Stimulated activated CD8-positive, alpha-beta memory T cell treated with anti-CD3 and anti-CD28 coated beads, Interleukin-15, amount 100 ng/mL, for 24 hours (primary cell): ENCODE measurements at places on chromosomes 2 and 18.

DNA sequence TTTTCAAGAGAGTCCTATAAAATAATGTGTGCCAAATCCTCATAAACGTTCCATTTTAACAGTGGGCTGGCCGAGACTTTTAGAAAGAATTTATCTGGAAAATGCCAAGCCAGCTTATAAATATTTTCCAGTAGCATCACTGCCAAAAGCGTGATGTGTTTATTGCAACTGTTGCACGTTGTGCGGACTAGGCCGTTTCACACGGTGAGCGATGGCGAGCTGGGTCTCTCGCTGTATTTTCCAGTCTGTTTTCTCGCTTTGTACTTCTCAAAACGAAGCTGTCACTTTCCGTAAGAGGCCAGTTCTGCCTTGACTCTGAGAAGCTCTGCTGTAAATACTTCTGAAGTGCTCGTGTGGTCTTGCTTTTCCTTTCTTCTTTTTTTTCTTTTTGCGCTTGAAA lies 65.0 kb upstream of the ZNF236 start:
- DNase-seq, result no peak

GRCh38 chr2:62180975-62181374 lies 14.9 kb upstream of the B3GNT2 start:
- no peak for DNase-seq

DNA sequence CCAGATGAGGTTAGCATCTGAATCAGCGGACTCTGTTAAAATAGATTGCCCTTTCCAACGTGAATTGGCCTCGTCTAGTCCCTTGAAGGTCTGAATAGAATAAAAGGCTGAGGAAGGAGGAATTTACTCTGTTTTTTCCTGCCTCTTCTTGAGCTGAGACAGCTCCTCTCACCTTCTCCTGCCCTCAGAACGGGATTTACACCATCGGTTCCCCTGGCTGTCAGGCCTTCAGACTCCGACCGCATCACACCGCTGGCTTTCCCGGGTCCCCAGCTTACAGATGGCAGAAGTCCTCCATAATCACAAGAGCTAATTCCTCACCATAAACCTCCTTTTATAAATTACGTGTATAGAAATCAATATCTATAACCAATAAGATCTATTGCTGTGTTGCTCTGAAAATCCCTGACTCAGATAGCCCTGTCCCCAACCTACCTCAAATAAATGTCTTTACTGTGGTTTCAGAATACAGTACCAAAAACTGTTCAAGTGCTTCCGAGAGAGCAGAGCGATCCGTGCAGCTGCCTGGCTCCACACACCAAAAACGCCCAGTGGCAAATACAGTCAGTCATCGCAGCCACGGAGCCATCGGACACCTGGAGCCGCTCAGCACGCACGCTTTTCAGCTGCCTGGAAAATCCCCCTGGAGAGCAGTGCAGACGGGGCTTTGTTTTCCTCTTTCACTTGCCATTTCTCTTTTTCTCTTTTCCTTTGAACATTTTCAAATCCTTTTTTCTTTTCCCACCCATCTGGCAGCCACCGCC lies 196.9 kb downstream of the NRP2 start:
- DNase-seq, result no peak

DNA sequence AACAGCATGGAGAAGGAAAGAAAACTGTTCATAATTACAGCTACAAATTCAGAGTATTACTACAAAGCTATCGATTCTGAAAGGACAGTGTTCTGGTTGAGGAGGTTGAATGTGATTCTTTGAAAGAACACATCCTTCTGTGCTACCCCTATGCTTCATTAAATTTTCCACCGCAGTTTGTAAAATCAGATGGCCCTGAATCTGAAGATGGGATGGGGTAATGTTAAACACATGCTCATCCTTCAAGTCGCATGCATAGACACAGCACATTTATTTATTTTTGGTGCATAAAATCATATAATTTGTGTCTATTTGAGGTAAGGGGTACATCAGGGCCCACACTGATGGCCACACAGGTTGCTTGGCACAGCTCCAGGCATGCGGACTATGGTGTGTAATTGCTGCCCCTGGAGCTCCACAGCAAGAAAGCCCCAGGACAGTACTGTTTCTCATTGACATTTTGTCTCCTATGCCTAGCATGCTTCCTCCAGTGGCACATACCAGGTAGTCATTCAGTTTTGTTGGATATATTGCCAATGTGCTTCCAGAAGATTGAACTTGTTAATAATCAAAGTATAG lies 238.8 kb upstream of the TANK start:
- no peak for DNase-seq
